ENCODE measurements at places on chromosomes 5 and 9.

- DNase-seq: no peak
These were observed 62.9 kb upstream of the SIMC1 start for GRCh38 chr5:176175101-176175852.

GRCh38 chr9:77556396-77556795 lies 91.7 kb downstream of the GNA14 start:
- DNase-seq: no peak

DNA sequence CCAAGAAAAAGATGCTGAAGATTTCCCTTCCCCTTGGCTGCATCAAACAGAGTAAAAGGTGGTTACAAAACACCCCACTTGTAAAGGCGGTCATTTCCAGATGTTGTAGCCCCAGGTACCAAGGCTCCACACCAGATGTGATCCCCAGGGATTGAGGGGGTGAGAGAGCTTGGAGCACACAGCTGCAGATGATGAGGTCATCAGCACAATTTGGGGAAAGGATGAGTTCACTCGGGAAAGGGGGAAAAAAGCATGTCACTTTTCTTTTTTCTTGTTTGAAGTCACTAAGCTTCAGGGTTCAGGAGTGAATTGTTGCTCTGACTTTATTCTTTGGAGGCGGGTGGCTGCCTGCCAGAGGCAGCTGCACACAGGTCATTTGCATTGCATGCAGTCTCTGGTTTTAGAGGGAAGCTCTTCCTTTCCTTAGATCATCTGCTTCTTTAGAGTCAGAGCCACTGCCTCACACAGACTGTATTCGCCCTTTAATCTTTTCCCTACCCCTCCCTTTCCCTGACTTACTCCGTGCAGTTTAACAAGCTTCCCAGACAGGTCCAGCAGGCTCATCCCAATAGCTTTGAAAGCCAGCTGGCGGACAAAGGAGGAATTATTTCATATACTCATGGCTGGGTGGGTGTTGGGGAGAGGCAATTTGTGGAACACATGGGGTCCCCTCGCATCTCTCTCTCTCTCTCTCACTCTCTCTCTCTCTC lies 409.3 kb upstream of the SLC24A2 start:
- DNase-seq: no peak

DNA sequence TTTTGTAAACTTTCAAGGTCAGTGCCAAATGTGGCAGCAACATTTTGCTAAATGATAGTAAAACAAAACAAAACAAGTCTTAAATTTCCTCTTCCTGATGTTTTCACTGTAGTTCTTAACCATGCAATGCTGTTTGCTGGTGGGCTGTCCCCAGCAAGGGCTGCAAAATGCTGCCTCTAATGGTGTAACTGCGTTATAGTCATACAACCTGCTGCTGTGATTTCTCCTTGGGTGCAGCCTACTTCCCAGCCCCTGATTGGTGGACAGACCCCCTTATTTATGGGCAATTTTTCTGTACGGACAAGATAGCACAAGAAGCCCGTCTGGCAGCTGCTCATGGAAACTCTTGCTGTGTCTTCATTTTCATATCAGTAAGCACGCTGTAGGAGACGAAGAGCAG lies 26.6 kb upstream of the PIP5K1B start:
- no peak for DNase-seq

- no peak for DNase-seq
These were observed 58.9 kb downstream of the GNA14 start for GRCh38 chr9:77589046-77589795.

DNA sequence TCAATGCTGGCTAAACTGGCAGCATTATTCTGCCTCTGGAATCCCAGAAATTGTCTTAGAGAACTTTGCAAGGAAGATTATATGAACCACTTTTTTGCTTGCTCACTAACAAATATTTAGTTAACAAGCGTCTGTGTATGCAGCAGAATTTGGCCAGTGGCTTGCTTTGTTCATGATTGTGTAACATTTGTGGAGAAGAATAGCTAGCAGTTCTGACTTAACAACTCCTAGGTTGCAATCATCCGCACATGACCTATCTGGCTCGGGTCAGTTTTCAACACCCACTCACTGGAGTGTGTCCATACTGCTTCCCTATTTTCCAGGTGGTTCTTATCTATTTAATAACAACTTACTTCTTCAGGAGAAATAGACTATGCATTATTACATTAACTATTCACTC lies 98.5 kb downstream of the SNX18 start:
- DNase-seq: no peak

- no peak for DNase-seq
These were observed 56.1 kb upstream of the NTRK2 start for GRCh38 chr9:84613431-84613830.

DNA sequence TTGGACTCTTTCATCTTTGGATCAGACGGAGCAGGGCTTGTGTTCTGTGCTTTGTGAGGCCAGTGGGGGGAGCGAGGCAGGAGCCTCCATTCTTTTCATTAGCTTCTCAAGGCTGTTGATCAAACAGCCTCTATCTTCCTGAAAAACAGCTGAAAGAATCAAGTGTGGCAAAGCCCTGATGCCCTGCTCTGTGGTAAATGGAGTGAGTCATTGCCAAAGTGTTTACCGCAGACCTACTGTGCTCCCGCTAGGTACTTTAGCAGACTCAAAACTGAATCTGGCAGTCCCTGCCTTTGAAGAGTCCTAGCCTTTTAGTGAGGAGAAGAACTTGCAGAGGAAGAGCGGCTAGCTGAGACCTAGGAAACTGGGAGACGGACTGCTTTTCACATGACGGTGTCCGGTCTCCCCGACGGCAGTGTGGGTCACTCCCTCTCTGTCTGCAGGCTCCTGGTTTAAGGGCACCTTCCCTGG lies 3.3 kb downstream of the ANKRD33B start:
- no peak for DNase-seq

DNA sequence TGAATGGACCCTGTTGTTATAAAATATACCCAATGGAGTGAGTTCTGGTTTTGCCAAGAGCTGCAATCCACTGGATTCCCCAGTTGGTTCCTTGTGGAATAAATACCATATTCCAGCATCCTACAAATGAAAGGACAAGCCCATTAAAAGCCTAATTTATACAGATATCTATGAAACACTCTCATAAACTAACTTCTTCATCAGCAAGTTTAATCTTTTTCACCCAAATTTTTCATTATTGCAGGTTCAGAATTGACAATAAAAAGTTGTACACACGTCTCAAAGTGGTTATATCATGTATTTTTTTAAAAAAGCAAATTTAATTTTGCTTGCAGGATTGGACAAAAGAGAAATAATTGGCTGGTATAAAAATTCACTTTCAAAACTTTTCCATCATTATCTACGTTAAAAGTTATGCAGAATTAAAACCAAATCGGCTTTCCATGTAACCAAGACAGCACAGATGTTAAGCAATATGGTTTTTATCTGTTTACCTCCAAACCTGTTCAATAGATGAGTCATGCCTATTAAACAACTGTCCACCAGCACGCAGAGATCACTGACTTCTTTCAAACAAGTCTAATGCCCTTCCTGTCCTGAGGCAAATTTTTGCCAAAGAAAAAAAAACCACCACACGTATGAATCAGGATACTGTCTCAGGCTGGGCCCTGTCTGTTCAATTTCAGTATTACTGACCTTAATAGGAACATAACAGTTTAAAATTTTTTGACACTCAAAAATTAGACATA lies 42.5 kb downstream of the CEMIP2 start:
- DNase-seq: no peak

GRCh38 chr9:136306211-136307208 lies 2.6 kb upstream of the CCDC187 start:
- no peak for DNase-seq

GRCh38 chr5:164688437-164688836 lies 1183.0 kb downstream of the MAT2B start:
- no peak for DNase-seq

- DNase-seq: no peak
These were observed 14.0 kb downstream of the COL27A1 start for GRCh38 chr9:114169029-114169951.

- DNase-seq: peak; percentile 56
These were observed 271.9 kb upstream of the ADAMTS16 start for GRCh38 chr5:4868140-4868735.

DNA sequence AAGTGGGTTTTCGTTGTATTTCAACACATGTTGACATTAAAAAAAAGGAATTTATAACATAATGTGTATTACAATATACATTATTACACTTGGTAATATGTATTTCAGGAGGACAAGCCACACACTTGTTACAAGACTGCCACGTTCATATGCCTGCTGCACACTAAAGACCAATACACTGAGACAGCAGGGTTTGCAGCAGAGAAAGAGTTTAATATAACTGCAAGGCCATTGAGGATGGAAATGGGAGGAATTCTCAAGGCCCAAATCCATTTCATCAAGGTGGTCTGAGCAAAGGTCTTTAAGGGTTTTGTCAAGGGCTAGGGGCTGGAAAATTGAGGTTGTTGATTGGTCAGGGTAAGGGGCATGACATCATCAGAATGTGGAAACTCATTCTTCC lies 1017.8 kb upstream of the CDH10 start:
- no peak for DNase-seq

DNA sequence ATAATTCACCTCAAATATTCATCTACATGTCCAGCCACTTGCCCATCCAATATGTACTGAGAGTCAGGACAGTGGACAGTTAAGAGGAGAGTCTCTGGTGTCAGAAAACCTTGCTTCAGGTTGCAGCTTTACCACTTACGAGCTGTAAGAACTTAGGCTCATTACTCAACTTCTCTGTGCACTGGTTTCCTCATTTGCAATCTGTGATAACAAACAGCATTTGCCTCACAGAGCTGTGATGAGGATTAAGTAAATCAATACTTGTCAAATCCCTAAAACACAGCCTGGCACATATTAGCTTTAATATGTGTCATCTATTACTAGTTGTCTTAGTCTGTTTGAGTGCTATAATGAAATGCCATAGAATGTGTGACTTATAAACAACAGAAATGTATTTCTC lies 8.6 kb downstream of the GOLGA1 start:
- DNase-seq: no peak

Data from Right ventricle myocardium superior (tissue), 1 donor.